Stimulated activated CD4-positive, alpha-beta T cell treated with anti-CD3 and anti-CD28 coated beads, Interleukin-12 subunit alpha, Interleukin-12 subunit beta, amount 100 ng/mL, for 24 hours (primary cell): ENCODE measurements at places on chromosomes 11 and 22.

- DNase-seq: no peak
Measured at GRCh38 chr11:44548032-44548695, 17.3 kb upstream of the CD82 start.

DNA sequence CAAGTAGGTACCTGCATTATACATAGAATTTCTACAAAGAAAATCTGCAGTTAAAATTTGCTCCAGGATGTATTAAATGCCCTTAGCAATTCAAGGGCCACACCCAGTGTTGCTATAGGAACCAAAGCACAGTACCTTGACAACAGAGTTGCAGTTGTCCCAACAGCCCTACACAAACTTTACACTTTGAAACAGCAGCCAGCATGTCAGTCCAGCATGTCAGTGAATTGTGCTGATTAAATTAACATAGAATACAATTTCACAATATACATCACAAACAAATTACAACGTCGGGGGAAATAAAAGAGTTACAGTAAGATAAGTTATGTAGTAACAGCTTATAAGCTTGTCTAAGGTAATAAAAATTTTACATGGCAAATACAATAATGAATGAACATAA, 389.2 kb downstream of the SOX6 start:
- DNase-seq: no peak

- no peak for DNase-seq
Measured at GRCh38 chr11:114679505-114679904, 1.2 kb downstream of the NXPE2 start.

DNA sequence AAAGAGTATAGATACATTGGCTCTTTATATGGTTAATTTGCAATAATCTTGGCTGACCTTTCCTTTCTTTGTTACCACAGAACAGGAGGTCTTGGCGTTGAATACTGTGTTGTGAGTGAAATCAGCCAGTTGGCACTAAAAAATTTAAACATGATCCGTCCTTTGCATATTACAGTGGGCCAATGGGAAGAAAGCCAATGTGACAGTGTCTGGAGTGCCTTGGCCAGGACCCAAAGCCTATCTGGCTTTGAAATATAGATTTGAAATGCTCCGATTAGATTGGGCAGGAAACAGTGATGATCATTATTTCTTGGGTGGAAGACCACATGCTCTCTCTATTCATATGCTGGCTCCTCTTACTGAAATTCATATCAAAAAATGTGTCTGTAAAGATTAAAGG, 339.6 kb upstream of the ANO3 start:
- DNase-seq: no peak

GRCh38 chr22:41825376-41825775, 7.5 kb upstream of the SREBF2 start:
- no peak for DNase-seq

DNA sequence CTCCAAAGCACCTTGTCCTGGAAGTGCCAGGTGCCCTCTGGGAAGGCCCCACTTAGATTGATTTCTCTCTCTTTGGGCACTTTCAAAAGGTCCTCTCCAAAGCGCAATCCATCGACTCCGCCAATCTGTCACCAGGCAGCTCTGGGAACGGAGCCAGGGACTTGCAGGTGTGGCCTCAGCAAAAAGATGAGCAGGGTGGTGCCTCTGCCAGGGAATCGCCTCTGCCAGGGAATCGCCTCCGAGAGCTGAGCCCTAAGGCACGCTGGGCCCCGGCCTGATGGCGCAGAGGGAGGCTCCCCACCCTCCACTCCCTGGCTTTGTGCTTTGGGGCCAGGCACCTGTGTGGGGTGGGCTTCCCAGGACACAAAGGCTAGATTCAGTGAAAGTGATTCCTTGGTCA, 1391.3 kb downstream of the TBC1D22A start:
- DNase-seq: no peak

DNA sequence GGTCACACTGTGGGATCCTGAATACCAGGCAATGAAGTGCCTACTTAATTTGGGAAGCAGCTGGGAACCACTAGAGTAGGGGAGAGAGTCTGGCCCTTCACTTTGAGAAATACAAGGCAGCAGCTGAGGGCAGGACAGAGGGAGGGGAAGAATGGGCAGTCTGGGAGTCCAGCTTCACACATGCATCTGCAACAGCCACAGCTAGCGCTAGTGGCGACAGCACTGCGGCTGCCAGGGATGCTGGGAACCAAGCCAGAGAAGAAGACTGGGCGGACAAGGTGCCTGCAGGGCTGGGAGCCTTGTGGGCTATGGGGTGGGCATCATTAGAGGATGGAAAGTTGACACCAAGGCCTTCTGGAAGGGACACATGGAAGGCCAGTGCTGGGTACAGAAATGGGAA, 15.8 kb downstream of the SCUBE2 start:
- DNase-seq: no peak

GRCh38 chr11:79377406-79377805, 63.4 kb downstream of the TENM4 start:
- no peak for DNase-seq

- DNase-seq: no peak
Measured at GRCh38 chr11:17613428-17613962, 66.4 kb downstream of the OTOG start.

DNA sequence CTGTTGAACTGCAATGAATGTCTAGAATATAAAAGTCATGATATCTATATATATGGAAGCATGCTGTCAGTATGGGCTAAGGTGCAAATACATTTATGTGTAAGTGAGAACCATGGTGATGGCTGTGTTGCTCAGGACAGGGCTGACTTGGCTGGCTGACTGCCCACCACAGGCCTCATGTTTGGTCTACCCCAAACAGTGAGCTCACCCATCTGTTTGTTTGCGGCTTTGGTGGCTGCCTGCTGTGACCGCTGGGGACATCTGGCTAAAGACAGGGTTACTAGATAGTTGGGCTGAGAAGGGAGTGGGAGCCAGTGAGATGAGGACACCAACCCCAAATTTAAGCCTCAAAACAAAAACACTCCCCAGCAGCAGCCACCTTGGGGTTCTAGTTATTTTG, 6.3 kb downstream of the CD44 start:
- DNase-seq: no peak

- no peak for DNase-seq
Measured at GRCh38 chr11:75867778-75868374, 52.9 kb downstream of the UVRAG start.

- DNase-seq: no peak
Measured at GRCh38 chr22:45532235-45532631, 29.6 kb downstream of the FBLN1 start.

DNA sequence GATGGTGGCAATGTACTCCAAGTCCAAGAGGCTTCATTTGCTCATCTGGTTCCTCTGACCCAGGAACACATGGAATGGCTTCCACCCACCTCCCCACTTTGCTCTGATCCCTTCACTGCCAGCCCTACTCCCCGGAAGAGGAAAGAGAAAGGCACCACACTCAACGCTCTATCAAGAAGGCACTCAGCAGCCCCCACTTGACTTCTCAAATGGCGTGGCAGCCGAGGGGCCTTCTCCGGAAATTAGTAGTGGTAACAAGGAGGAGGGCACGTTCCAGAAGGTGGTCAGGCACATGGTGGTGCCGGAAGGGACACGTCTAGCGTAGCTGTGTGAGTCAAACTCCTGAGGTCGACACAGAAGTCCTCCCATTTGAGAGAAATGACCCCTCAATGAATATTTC, 36.5 kb upstream of the CYP2D6 start:
- DNase-seq: no peak

DNA sequence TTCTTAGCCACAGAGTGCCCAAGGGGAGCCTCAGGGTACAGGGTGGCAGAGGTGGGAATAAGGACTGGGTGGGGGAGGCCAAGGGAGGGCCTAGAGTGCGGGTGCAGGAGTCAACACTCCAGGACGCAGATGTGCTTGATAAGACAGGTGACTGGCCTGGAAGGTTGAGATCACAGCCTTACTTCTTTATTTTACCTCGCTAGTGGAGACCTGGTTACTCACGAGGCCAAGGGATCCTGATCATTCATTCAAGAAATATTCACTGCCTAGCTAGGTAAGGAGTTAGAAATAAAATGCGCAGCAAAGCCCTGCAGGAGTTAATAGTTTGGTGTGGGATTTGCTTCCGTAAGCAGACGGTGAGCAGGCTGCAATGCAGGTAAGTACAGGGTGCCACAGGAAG, 13.2 kb upstream of the PEX26 start:
- DNase-seq: no peak

GRCh38 chr11:64686466-64687170, 36.4 kb downstream of the NRXN2 start:
- DNase-seq: no peak

DNA sequence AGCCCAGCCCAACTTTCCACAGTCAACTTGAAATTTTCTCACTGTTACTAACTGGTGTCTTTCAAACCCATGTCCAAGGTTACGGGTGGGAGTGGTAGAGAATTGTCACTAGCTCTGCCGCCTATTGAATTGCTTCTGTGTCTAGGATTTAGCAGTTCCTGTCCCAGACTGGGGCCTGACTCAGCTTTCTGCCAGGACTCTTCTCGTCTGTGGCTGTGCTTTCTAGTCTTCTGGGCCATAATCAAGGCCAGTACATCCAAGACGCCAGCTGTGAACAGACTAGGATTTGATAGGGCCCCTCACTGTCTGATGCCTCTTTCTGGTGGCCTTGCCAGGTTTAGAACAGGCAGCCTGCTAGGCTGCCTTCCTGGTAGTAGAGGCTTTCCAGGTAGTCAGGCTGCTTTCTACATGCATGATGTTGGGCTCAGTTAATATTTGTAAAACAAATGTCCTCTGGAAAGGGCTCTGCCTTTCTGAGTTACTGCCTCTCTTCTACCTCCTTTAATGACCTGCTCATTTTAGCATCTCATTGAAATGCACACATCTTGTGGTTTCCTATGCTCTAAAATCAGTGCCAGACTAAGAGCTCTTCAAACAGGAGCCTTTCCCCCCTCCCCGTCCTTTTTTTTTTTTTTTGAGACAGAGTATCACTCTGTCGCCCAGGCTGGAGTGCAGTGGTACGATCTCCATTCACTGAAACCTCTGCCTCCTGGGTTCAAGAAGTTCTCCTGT, 13.1 kb upstream of the HIKESHI start:
- no peak for DNase-seq

DNA sequence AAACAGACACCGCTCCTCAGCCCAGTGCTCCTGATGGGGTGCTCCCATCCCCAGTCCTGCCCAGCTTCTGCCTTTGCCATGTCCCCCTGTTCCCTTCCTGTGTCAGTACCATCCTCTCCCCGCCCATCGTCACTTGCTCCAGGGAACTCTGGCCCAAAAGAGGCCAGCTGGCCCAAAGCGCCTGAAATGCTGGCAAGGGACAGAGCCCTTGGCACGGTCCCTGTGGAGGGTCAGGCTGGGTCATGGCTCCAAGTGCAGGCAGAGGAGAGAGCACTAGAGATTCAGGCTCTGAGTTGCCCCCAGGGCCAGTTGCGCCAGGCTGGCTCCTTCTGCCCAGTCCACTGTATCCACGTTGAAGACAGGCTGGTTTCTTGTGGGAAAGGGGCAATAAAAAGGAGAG, 8.4 kb upstream of the HDHD5 start:
- DNase-seq: no peak

DNA sequence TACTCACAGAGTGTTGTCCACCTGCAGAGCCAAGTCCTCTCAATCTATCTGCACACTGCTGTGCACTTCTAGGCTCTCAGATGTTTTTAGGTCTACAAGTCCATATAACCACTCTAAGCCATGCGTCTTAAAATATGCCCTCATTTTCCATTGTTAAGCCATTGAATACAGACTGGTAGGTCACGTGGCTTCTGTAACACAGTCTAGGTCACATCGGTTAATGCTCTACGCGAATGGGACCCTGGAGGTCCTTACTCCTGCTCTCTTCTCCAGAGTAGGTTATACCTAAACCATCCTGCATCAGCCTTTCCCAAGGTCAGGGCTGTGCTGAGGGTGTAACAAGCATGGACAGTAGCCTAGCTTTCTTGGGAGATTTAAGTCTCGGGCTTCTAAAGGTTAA, 819 bp downstream of the JAML start:
- no peak for DNase-seq

DNA sequence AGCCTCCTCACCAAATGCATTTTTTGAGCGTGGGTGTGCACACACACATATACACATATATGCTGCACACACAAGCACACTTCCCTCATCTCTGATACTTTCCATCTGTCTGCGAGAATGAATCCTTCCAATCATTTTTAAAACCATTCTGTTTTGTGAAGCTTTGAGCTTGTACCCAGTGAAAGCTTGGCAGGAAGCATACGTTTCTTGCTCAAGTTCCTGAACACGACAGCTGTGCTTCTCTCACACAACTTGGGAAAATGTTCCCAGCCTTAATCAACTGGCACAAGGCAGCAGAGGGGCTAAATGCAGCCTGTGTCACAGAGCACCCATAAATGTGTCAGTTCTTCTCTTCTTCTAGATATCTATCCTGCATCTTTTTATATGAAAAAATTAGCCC, 524.0 kb upstream of the KIRREL3 start:
- no peak for DNase-seq

DNA sequence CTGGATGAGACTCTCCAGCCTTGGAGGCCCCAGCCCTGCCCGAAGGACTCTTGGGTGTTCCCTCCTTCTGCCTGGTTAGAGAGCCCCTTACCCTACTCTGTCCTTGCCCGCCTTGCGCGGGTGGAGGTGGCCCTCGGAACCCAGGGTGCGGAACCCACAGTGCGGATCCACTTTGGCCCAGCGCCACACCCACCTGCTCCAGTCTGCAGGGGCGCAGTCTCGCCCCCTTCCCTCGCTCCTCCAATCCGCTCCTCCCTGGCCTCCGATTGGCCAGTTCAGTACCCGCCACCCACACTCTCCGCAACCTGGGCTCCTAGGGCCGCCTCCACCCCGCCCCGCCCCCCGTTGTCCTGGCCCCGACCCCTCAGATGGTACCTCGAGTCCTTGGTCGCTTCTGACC, 2.4 kb downstream of the CAPN1 start:
- no peak for DNase-seq

DNA sequence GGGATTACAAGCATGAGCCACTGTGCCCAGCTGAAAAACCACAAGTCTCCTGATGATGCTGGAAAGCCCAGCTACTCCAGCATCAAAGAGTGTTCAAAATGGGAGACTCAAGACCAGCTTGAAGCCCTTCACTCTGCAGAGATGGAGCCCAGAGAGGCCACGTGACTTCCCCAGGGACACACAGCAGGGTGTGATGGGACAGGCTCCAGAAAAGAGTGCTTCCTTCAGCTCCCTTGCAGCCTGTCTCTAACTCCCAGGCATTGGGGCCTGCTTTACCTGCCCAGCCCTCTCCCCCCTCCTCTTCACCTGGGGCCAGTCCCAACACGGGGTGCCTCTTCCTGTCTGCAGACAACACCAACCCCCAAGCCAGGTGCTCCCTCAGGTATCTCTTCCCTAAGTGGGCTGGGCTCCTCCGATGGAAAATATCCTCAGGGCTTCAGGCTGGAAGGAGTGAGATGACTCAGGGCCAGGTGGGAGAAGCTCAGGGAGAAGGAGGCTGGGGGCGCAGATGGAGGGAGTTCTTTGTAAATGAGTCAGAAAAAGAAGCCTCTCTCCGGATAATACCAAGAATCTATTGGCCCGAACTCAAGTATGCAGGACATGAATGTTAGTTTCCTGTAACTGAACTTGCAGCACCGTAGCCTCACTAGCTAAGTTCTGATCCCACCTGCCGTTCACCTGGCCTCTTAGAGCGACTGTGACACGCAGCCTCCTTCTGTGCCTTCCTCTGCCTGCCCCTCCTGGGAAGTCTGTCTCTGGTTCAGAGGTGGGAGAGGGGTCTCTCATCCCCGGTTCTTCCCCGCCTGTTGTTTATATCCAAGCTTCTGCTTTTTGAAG, 326.6 kb downstream of the MN1 start:
- no peak for DNase-seq
